ENCODE measurements at places on chromosomes 5 and 9.

DNA sequence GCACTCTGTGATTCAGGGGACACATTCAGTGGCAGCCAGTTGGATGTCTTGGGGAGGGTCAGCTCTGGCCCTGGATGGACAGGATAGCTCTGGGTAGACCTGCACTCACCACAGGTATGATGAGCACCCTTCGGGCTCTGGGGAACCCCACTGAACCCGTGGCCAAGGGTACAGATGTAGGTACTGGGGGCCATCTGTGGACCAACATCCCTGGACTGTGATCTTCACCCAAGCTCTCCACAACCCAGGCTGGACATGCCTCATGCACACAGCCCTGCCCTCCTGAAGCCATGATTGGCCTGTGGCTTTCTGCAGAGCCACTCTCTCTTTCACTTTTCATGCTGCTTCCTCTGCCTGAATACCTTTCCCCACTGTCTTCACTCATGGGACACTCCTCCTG lies 15.6 kb upstream of the ACSL6 start:
- no peak for DNase-seq

- no peak for DNase-seq
Measured at GRCh38 chr5:174303437-174304045, 258.0 kb downstream of the NSG2 start.

DNA sequence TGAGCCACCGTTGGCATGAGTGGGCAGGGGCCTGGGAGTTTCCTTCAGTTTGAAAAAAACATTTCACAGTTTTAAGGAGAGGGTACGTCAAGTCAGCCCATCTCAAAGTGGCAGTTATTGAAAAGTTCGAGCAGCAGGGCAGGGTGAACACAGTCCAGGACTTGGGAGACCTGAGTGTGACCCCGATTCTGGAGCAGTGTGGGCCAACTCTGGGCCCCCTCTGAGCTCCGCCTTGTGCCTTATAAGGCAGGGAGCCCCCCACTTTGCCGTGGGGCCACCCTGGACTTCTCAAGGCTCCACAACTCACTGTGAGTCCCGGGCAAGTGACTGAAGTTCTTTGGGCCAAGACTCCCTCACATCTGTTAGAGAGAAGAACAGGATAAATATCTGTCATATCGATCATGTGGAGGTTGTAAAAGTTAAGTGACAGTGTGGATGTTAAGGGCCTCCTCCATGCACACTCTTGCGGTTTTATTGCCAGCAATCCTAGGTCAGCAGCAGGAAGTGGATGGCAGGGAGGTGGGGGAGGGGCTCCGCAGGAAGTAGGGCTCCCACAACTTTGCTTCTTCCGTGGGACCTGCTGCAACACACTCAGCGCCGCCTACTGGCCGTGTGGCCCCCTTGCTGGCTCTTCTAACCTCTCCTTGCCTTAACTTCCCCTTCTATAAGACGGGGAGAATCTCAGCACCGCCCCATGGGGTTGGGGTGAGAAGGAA lies 38.4 kb downstream of the HRH2 start:
- peak; percentile 60 for DNase-seq

DNA sequence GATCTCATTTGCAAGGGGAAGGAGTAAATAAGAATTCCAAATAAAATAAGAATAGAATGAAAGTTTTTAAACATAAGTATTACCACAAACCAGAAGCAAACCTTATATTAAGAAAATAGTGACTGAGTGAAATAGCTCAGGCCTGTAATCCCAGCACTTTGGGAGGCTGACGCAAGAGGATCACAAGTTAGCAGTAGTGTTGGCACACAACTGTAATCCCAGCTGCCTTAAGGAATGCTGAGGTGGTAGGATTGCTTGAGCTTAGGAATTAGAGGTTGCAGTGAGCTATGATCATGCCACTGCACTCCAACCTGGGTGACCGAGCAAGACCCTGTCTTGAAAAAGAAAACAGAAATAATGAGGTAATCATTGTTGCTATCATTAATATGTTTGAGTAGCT lies 47.0 kb downstream of the APC start:
- DNase-seq = no peak

DNA sequence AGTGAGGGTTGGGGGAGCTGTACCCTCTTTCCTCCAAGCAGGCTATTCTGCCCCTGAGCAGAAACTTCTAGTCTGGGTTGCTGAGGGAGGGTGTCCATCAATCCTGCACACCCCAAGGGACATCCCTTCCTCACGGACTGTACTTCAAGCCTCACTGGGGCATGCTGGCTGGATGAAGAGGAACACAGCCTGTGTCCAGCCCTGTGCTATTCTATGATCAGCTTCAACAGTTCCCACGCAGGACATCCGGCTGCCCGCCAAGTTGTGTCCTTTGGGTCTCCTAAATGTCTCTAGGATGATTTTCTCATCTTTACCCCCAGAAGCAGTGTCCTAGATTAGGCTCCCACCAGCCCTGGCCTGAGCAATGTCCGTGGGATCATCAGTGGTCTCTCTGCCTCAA lies 68.1 kb downstream of the CRB2 start:
- DNase-seq = no peak

DNA sequence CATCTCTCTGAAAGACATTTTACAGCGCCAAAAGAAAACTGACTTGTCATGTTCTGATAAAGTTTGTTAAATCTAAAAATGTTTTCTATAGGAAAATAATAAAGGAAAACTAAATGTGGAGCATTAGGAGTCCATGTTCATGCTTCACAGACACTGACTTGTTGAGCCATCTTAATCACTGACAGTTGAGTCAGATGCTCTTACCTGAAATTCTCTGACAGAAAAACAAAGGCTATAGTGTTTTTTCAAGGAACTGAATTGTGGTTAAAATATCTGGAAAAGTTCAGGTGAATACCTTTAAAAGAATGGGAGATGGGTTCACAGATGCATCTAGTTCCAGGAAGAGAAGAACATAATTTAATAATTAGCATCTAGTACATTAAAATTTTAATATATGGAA lies 113.5 kb upstream of the SLC12A2 start:
- no peak for DNase-seq

DNA sequence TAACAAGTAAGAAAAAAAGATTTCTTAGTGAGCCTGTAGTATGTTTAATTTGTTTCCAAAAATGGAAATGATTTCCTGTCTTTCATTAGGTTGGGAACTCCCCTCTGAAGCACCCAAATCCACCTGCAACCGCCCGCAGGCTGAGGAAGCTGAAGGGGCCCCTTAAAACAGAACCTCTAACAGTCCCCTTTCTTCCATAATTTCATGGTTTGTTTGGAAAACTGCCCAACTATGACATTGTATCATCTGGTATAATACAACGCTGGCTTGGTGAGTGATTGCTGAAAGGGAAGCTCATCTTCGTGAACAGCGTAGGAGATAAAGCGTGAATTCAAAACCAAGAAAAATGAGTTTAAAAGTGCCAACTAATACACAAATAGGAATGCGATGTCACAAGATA lies 215.5 kb downstream of the FSTL4 start:
- DNase-seq = no peak

DNA sequence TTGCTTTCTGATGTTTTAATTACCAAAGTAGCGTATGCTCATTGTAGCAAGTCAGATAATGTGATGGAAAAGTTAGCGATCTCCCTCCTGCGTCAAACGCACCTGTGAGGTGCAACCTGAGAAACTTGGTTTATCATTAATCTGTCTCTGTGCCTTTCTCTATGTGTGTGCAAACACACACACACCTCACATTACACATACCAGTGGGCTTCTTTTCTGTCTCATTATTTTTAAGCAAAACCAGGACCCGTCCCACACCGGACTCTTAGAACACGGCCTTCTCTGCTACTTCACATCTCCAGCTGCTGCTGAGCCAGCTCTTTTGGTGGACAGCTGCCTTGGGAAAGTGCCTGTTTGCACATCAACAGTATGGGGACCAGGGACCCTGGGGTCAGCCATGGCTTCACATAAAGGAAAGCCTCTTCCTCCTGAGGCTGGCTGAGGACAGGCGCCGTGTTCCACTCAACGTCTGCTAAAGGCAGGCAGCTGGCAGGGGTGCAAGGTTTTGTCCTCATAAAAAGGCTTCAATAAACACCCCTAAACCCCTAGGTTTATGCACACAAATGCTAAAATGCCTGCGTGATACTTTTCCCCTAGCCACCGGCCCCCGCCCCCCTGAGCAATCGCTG lies 44.2 kb downstream of the MRPL36 start:
- no peak for DNase-seq

DNA sequence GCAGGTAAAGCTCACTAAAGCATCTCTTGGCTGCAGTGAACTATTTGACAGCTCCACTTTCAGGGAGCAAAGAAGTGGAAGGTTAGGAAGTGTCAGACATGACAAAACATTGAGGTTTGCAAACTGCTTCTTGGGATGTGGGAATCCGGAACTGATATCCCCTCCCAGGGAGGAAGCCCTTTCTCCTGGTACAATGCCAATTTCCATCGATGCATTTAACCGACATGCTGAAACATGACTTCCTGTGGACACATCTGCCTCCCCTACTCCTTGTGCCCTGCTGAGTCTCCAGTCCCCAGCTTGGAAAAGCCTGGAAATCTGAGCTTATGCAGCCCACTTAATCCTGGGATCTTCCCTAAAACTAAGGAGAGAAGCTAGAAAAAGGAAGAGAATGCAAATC lies 323.1 kb upstream of the DAP start:
- no peak for DNase-seq

- DNase-seq = no peak
Measured at GRCh38 chr5:121138495-121138907, 674.4 kb downstream of the PRR16 start.

- no peak for DNase-seq
Measured at GRCh38 chr9:127502706-127503378, 51.5 kb downstream of the LRSAM1 start.

- DNase-seq = no peak
Measured at GRCh38 chr5:168706655-168707069, 127.5 kb upstream of the PANK3 start.
